NCI-H1694 (cell line): ENCODE measurements at places on chromosomes 1 and 21.

DNA sequence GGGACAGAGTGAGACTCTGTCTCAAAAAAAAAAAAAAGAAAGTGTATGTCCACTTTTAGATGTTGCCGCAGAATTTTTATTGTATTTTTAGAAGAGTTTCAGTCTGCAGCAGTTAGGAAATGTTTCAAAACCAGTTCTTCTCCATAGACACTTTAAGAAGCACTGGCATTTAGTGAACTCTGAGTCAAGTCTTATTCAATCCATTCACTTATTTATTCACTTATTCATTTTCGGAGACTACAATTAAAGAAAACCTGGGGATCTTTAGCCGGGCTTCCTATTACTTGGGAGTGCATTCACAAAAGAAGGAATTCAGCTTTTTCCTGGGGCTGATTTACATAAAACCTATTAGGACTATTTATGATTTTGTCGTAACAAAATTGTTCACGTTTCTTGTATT lies 12.3 kb downstream of the RCAN3 start:
- DNase-seq: no peak

- DNase-seq: no peak
Observed at GRCh38 chr1:110519125-110519810, at the start of gene KCNA10. TSS of gene KCNA10 (minus strand) at chr1:110519175. CDS start at chr1:110518787, 388 bp downstream.

DNA sequence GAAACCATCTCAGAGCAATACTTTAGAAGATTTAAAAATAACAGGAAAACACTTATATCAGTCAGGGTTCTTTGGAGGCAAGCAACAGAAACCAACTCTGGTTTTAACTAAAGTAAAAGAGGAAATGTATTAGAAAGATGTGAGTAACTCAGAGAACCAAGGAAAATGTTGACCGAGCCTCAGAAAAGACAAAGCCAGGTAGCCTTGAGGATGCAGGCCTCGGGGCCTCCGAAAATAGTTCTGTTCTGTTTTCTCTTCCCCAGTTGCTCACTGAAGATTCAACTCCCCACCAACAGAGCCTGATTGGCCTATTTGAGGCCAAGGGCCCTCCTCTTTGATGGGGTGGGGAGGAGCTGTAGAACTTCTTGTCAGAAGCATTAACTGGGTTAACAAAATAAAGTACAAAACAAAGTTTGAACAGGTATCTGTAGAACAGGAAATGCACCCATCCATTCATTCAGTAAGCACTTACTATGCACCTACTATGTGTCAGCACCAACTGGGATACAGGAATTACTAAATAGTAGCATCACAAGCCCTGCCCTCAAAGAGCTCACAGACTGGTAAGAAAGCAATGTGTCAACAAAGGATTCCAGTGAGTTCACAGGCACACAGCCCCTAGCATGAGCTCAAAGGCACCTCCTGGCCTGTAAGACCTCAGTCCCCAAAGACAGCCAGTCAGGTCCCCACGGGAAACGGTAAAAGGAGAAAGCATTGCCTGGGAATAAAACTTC lies 12.6 kb downstream of the SLAMF8 start:
- no peak for DNase-seq

GRCh38 chr1:8463144-8463927 lies 145.4 kb downstream of the SLC45A1 start:
- no peak for DNase-seq

GRCh38 chr21:36437745-36438128 lies 42.2 kb downstream of the CLDN14 start:
- DNase-seq: no peak

DNA sequence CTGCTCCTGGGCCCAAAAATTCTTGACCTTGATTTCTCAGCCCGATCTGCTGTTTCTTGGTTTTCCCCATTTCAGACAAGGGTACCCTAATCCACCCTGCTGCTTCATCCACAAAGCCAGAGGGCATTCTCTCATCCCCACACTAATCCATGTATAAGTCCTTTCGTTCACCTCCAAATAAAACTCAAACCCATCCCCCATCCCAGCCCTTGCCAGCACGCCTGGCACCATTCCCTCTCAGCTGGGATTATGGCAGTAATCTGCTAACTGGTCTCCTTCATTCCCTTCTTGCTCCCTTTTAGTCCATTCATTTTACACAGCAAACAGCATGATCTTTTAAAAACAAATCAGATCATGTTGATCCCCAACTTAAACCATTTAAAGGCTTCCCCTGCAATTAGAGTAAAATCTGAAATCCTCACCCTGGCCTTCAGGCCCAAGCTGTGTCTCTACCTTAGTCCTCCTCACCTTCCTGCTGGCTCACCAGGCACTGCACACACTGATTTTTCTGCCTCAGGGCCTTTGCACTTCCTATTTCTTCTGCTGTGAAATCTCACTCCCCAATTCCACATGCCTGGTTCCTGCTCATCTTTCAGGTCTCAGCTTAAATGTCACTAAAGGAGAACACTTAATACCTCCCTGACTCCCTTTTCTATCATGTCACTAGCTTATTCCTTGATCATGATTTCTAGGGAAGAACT lies 12.2 kb upstream of the TRNP1 start:
- no peak for DNase-seq

- DNase-seq: peak; percentile 39
Observed at GRCh38 chr1:45009956-45010854, 919 bp downstream of the HECTD3 start.

DNA sequence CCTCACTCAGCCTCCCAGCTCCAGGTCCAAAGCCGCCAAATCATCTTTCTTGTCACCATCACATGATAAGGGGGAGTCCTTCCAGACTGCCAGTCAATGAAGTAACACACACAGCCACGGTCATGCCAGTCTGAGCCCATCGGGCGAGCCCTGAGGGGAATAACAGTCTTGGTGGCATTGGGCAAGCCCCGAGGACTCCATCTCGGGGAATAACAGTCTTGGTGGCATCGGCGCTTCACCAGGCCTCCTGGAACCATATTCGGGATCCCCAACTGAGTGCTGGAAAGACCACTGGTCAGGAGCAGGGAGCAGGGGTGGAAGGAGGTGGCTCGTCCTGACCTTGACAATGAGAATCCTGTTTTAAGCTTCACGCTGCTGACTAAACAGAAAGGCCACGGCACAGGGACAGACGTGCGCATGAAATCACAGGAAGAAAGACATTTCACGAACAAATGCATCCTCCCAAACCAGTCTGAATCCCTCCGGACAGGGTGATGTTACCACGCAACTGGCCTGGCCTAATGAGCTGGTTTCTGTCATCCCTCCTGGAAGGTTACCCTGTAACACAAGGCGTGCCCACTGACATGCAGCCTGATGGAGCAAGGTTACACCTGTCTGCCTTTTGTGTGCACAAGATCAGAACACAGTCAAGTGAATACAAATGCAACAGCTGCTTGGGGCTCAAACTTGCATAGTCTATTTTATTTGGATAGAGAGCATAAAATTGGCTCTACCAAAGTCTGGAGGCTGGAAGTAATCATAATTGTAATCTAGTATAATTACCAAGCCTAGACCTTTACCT lies 517.4 kb downstream of the KIF26B start:
- no peak for DNase-seq

DNA sequence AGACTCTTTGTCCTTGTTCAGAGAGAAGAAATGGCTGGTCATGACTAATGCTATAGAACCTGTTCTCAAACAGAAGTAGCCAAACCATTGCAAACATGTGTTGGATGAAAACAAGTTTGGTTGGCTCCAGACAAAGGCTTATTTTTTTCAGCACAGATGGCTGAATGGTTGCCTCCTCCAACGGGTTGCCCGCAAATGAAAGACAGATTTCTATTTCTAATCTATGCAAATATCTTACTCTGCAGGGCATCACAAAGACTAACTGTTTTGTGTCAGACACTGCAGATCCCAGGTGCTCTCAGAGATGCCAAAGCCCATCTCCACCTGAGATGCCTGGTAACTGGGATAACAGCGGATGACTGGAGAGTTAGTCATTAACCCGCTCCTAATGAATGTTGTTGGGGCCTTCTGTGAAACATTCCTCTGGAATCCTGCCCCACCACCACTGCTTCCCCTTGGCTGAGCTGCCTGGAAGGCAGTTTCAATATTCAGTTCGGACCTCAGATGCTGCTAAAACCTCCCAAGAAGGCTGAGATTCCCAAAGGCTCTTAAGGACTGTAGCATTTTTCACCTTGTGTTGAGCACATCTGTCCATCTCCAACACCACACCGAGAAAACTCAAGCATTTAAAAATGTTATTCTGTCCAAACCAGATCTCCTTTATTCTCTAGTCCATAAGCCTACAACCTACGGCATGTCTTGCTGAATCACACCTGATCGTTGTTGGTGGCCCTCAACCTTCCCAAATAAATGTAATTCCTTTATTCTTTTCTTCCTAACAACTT lies 104.4 kb downstream of the PTPN14 start:
- peak; percentile 51 for DNase-seq

DNA sequence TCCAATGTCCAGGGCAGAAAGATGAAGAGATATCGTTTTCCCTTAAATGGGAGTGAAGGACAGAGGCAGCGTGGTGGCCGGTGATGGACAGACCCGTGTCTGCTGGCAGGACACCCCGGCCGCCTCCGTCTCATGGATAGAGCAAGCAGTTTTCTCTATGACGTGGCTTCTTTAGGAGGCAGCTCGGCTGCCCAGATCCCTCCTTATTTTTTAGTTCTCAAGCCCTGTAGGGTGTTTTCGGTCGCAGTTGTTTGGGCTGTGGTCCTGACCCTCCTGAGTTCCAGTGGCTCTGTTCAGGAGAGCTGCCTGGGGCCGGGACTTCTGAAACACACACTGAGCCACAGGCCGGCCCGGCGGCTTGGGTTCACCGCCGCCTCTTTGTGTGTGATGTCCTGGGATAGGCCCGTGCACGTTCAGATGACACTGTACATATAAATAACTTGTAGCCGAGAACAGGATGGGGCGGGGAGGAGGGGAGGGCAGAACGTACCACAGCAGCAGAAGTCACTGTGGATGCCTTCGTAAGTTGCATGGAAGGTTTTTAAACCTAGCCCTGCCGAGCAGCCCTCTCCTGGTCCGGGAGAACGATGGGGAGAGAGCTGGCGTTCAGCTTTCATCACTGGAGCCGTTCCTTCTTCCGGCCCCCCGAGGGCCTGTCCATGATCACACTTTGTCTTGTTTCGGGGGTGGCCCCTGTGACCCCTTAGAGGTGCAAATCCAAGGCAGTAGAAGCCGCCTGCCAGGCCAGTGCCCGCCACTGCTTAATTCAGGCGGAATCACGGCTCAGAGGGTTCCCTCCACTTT lies 65.2 kb downstream of the SIK1 start:
- peak; percentile 61 for DNase-seq

GRCh38 chr1:183191833-183192232 lies 5.8 kb downstream of the LAMC2 start:
- DNase-seq: no peak

GRCh38 chr1:109759513-109760334 lies 4.0 kb downstream of the EPS8L3 start:
- DNase-seq: no peak

DNA sequence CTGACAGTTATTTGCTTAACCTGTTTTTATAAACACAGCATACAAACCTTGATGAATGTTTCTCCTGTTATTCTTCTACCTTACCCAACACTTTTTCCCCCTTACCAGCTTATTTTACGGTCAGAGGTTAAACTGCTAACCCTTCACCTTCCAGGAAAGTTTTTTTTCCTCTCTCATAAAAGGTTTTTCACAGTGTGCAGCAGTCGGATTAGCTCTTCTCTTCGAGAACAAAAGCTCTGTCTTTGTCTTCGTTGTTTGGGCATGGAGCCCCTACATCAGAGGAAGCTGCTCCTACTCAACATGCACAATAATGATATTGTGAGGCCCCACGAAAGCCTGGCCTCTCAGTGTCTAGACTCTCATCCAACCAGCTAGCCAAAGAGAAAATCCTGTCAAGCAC lies 42.0 kb downstream of the DENND1B start:
- DNase-seq: no peak

DNA sequence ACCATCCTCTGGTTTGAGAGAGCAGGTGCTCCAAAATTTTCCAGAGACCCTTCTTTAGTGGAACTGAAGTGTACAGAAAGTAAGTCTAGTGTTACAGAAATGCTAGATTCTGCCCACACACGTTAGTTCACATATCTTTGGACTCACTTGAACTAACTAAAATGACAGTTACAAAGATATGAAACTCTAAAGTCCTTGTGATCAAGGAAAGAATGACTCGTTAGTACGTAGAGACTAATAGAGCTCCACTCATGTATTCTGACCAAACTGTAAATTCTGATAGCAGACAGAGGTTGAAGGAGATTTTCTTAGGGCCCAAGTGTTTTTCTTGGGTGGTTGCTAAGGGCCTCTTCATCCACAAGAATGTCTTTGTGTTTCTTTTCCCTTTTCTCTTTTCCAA lies 491.5 kb upstream of the B3GALT2 start:
- DNase-seq: no peak

DNA sequence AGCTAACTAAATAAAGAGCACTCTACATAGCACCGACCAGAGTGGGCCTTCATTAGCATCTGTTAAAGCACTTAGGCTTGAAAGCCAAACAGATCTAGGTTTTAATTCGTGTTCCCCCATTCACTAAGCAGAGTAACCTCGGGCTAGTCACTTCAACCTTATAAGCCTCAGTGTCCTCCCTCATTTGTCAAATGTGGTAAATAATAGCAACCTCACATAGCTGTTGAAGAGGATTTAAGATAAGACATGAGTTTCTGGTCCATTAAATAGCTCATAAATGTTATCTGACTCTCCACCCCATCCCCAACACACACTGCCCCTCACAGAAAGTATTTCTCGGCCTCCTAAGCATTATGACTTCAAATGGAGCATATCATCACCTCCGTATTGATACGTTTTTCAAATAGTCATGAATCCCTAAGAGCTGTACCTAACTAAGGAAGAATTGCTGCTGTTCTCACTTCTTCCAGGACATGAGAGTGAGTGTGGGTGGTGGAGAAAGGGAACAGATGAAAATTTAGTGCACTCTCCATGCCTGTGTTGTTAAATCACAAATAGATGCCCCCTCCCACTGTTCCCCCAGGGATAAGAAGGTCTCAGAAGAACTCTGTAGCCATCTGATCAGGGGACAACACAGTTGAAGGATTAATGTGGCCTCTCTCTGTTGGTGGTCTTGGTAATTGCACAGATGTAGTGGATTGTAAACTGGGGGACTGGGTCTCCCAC lies 47.6 kb downstream of the PLPP3 start:
- DNase-seq: no peak

GRCh38 chr21:33840771-33841170 lies 74.8 kb downstream of the ATP5PO start:
- DNase-seq: no peak

GRCh38 chr1:163240705-163241104 lies 38.0 kb upstream of the RGS5 start:
- no peak for DNase-seq
